ENCODE measurements at places on chromosomes 1 and 21. TPM values are rescaled to one million over a fixed set of nuclear protein-coding genes. Genes with fewer than 3 reads are reported as not detected.

Gene HCRTR1
- total RNA-seq = not detected

- no peak for DNase-seq
These were observed 494 bp downstream of the SF3B4 start for GRCh38 chr1:149927056-149927562.

- no peak for DNase-seq
These were observed 66.5 kb upstream of the GOLT1A start for GRCh38 chr1:204280099-204280961.

Gene ACTL8
- not detected for total RNA-seq

GRCh38 chr1:171486048-171486519 lies 754 bp downstream of the PRRC2C start:
- no peak for DNase-seq

Gene HFM1
- total RNA-seq = 0.64 TPM

Gene KHDRBS1
- total RNA-seq = 81.7 TPM

GRCh38 chr21:19268686-19269085 lies 865.1 kb upstream of the TMPRSS15 start:
- no peak for DNase-seq

DNA sequence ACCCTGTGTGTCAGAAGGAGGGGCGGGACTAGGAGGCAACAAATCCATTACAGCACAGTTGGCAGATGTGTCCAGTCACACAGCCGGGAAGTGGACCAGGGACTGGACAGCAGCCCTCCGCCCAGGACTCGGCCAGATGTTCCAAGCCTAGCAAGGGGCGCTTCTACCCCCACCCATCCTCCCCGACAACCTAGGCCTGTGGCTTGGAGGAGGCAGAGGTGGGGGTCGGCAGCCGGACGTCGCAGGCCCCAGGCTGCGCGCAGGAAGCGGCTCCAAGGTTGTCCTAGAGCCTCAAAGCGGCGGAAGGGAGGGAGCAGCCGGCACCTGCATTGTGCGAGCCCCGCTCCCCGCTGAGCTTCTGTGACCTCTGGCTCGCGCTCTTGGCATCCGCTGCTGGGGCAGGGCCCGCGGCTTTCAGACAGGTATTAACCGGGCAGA lies 20.6 kb upstream of the MYCL start:
- no peak for DNase-seq

DNA sequence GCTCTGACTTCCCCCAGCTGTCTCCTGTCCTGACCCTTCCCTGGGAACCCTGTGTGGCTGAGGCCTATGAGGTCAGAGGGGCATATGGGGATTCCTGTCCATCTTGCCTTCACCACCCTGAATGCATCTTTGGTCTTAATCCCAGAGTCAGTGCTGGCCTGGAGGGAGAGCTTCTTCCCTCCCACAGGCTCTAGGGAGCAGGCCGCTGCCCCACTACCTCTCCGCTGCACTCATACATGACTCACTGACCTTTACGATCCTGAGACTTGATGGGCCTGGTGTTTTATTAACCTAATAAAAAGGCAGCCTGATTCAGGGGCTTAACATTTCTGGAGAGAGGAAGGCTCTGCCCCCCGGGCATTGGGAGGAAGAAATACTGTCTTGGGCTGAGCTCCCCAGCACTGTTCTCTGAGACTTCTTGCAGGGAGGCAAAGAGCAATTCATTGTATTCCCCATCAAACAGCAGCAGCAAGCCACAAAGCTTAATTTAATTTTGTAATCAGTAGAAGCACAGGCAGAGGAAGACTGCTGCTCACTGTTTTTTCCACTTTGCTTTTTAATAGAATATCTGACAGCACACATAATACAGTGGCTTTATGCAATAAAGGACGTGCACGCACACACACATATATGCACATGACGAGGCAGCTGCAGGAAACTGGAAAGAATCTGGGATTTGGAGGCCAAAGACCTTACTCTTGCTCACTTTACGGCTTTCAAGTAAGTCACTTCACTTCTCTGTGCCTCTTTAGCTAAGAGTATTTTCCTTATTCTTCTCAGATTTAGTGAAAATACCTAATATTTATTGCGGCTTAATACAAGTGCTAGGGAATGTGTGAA lies 89.2 kb upstream of the GRIK3 start:
- DNase-seq = no peak

Gene CR1L
- total RNA-seq = not detected

GRCh38 chr1:188708795-188709535 lies 1768.7 kb downstream of the BRINP3 start:
- no peak for DNase-seq

DNA sequence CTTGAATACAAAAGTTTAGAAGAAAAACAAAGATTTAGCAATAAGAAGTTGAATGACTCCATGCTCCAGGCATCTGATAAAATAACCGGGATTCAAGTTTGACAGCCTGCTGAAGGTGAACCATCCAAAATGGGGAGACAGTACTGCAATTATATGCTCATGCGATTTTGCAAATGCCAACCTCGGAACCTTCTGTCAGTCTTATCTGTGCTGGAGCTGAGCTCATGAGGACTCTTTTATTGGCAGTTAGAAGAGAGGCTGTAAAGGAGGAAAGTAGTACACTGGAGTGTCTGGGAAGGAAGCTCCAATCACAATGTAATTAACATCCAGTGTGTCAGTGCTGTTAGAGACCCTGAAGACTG lies 170.0 kb downstream of the GALNT2 start:
- no peak for DNase-seq

DNA sequence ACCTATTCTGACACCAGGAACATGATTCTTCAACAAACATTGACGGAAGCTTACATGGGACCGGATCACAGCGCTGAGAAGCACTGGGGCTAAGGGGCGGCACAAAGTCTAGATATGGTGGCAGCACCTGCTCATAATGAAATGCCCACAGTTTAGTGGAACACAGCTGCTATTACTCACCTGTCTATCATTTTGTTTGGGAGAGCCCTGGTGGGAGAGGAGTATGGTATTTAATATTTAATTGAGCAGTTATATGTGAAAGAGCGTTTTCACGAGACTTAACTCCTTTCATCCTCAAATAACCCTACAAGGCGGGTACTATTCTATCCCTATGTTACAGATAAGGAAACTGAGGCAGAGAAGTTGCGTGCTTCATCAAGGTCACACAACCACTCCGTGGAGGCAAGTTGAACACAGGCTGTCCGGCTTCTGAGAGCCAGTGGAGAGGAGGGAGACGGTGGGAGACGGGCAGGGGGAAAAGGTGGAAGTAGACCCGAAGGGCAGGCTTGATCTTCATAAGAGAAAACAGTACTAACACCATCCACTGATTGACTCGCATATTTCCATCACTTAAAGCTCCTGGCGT lies 790 bp upstream of the TSNAX start:
- DNase-seq = no peak

- no peak for DNase-seq
These were observed 95.5 kb upstream of the TPTE start for GRCh38 chr21:10425856-10426255.

DNA sequence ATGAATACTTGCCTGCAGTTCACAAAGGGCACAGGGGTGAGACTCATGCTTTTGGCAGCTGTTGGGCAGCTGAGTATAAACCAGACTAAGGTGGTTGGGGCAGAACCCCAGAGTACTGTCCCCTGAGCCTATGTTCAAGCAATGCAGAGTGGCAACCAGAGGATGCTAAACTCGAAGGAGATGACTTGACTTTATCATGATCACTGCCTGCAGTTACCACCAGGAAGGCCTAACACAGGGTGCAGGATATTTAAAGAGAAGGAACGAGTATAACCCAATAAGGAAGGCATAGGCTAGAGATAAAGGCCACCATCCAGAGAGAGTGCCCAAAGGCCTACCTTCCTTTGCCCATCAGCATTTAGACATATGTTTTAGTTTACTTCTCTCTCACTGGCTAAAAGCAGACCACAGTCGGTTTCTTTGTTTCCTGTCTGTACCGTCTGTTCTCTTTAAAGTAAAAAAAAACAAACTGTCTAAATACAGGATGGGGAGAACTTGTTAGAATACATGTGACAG lies 83.3 kb downstream of the MPZL1 start:
- DNase-seq = no peak

Gene TRIM17
- 2.6 TPM for total RNA-seq

Gene FAM43B
- 0.20 TPM for total RNA-seq

Gene DNAJC28
- total RNA-seq = 2.3 TPM

DNA sequence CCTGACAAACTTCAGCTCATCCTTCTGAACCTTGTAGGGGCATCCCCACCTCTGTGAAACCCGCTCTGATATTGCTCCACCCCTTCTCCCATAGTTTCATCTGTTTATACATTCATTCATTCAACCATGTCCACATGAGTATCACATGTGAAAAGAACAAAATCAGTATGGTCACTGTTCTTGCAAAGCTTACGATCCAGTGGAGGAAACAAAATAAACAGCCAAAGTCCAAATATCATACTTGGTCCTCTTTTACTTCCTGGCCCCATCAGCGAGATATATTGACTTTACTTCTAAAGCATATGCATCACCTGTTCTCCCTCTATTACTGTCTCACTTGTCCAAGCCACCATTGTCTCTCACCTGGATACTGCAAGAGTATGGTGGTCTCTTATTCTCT lies 35.6 kb downstream of the C8A start:
- DNase-seq = no peak

GRCh38 chr1:27099587-27100334 lies 55.2 kb downstream of the SLC9A1 start:
- peak; percentile 78 for DNase-seq

Gene CLCA1
- not detected for total RNA-seq

GRCh38 chr1:33050221-33051076 lies 13.8 kb upstream of the AK2 start:
- no peak for DNase-seq

DNA sequence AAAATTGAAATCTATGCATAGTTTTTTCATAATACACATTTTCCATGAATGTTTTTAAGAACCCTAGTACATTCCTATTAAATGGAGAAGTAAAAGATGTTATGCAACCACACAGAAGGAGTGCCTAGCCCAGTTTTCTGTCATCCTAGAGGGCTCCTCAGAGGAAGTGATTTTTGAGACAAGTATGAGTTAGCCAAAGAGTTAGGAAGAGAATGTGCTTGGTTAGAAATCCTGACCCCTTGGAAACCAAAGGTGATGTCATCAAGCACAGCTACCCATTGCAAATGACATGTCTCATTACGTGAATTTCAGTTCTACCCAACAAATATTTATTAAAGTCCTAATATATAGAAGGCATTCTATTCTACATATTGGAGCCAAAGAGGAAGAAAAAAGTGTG lies 88.9 kb upstream of the TNFSF4 start:
- no peak for DNase-seq

DNA sequence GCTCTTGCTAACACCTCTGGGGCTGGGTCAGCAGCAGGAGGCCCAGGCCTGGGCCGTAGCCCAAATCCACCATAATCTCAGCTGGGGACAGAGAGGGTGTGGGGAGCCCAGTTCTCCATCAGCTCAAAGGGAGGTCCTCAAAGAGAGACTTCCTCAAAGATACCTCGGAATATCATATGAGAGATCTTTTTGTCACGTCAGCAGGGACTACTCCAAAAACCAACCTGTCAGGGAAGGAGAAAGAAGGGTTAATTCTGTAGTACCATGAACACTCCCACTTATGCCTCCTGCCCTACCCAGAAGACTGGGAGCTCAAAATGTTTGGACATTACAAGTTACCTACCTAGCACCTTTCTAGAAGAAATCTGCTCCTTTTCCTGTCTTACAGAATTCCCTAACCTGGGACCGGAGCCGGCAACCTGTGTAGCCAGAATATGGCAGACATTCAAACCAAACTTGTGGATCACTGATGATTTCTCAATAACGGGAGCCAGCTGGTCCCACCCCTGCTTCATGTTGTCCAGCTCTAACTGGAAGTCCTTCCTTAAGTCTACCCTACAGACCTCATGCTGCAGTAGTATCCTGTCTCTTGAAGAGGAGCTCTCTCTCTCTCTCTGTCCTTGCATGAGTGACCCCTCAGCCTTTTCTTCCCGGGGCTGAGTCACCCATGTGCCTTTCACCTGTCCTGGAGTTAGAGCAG lies 4.8 kb downstream of the RSPO1 start:
- no peak for DNase-seq

GRCh38 chr1:155910621-155911121 lies 478 bp downstream of the RIT1 start:
- no peak for DNase-seq

Gene PAFAH2
- total RNA-seq = 22.6 TPM

Gene IL24
- total RNA-seq = not detected

DNA sequence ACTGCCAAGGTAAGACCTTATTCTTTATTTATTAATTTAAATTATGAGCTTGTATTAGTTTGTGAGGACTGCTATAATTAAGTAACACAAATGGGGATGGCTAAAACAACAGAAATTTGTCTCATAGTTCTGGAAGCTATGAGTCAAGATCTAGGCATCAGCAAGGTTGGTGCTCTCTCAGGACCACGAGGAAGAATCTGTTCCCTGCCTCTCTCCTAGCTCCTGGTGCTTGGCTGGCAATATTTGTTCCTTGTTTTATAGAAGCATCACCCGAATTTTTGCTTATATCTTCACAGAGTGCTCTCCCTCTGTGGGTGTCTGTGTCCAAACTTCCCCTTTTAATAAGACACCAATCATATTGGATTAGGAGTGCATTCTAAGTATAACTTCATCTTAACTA lies 41.4 kb upstream of the CCDC190 start:
- no peak for DNase-seq

DNA sequence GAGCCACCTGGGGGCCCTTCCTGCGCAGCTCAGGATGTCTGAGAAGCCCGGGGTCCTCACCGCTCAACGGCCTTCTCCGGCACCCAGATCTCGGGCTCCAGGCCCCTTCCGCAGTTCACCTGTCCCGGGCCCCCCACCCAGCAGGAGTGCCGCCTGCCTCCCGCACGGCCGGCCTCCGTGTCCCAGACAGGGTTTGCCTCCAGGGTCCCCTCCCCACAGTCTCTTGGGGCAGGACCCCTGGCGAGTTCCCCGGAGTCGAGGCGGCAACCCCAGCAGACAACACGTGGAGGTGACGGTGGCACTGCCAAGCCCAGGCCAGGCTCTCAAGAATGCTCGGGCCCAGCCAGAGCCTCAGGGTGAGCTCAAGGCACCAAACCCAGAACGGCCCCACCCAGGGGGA lies 22.4 kb upstream of the TTLL10 start:
- no peak for DNase-seq

DNA sequence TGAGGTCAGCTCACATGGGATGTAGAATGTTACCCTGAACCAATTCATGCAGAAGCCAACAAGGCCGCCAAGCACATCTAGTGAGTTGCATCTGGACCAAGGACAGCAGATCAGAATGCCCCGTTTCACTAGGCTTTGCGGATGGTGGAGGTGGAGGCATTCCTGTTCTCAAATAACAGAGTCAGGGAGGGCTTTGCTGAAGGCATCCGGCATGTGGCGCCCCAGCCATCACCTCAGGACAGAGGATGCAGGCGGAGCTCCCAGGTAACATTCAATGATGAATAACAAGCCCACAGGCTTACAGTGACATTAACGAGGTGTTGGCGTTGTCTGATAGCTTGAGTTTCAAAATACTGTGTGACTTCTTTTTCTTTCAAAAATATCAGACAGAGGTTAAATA lies 476.2 kb downstream of the CAMTA1 start:
- no peak for DNase-seq

All from upper lobe of right lung (tissue), 1 donor.